ENCODE measurements at places on chromosomes 7 and 10.

GRCh38 chr10:24552346-24553016, 171.2 kb downstream of the ARHGAP21 start:
- no peak for DNase-seq

DNA sequence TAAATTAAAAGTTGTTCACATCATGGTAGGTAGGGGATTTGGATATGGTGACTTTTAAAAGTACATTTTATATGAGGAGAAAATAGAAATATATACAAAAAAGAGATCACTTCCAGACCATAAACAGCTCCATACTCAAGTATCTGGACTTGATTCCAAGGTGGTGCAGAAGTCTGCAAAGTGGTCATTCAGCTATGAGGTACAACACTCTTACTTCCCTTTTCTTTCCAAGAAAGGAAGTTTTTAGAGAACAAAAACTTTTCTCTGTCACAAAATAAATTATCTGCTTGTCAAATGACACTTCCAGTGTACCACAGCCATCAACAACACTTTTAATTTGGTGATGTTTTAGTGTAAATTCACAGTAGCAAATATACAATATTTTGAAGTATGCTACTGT, 1013.5 kb downstream of the GATA3 start:
- DNase-seq: no peak

DNA sequence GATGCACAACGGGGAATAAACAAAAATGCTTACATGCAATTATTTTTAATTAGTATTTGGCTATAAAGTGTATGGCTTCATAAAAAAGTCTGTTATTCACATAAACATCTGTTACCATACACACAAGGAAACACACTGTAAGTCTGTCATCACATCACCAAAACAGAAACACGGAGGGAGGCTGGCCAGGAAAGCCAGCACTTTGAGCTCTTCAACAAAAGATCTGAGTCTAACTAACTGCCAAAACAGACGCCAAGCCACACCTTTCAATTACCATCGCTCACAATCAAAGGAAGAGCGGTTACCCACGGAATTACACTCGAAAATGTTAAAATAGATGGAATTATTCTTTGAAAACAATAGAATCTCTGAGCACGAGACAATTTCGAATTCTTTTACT, 49.2 kb upstream of the MGMT start:
- DNase-seq: no peak

DNA sequence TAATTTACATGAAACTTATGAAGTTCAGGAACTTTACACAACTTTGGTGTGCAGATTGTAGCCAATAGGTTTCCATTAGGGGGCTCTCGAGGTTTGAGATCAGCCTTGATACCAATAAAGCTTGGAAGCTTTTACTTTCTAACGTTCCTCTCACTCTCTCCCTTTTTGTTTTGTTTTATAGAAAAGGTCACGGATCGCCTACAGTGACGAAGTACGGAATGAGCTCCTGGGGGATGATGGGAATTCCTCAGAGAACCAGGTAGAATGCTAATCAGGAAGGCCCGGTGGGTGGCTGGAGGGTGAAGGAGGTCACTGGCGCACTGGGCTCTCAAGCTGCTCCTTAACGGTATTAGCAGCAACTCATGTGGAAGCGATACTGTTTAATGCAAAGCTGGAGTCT, 79.9 kb downstream of the VTI1A start:
- DNase-seq: no peak

- DNase-seq: no peak
These were observed 9.5 kb downstream of the CYREN start for GRCh38 chr7:135160858-135161653.

Measured in NCI-H774 (cell line).